Kidney (tissue), 22 donors: ENCODE measurements at places on chromosomes 3 and 15. TPM values are rescaled to one million over a fixed set of nuclear protein-coding genes. Genes with fewer than 3 reads are reported as not detected.

The ROBO2 gene
- 1.6 TPM for polyA plus RNA-seq

DNA sequence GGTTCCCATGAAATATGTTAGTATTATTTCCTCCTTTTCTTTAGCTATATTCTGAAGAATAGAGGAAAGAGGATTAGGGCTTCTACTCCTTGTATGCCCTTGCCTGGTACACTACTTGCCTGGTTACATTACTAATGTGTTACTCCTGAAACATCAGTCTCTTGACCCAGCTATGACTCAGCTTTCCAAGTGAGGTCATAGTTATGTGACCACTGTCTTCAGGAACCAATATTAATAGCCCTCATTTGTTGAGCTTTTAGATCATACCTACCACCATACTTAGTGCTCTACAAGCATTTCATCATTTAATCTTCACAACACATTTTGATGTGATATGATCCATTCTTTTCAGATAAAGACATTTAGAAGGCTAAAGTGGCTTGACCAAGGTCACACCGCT, 60.3 kb downstream of the CMSS1 start:
- DNase-seq, result no peak
- no peaks in the 10 kb centered on the region for H3K36me3 ChIP-seq
- no peak overlapping the region for H3K4me3 ChIP-seq
- no peak overlapping the region for H3K27ac ChIP-seq
- no peaks in the 10 kb centered on the region for H3K27me3 ChIP-seq

DNA sequence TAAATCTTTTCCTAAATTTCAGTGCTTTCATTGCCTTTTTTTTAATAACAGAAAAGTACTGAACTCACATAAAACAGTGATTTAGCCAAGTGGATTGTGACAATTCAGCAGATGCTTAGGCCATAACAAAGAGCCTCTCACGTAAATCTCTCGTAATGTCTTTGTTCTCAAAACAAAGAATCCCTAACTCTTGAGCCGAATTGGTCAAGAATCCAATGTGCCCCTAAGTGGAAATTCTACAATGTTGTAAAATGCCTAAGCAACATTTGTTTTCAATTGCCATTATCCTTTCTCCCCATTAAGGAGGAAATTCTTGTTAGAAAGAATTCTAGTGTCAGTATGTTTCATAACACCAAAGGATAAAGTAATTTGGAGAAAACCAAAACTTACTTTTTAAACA, 235.7 kb upstream of the THBS1 start:
- no peaks in the 10 kb centered on the region for H3K27me3 ChIP-seq
- no peaks in the 10 kb centered on the region for H3K4me1 ChIP-seq
- no peak overlapping the region for H3K27ac ChIP-seq
- DNase-seq, result no peak
- no peak overlapping the region for H3K4me3 ChIP-seq

GRCh38 chr3:77524463-77524862, 484.6 kb downstream of the ROBO2 start:
- DNase-seq, result no peak
- H3K36me3 ChIP-seq, result no peaks in the 10 kb centered on the region
- H3K4me3 ChIP-seq, result no peak overlapping the region
- H3K4me1 ChIP-seq, result no peaks in the 10 kb centered on the region
- no peaks in the 10 kb centered on the region for H3K27me3 ChIP-seq

DNA sequence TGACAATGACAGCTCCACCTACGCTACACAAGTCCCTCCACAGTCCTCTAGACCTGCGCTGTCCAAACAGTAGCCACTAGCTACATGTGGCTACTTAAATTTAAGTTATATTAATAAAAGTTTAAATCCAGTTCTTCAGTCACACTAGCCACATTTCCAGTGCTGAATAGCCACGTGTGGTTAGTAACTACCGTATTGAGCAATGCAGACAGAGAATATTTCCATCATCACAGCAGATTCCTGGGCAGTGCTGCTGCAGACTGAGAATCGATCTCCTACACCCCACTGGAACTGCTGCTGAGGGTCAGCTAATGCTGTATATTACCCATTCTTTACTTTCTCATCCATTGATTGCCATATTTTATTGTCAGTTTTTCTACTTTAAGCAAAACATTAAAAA, 40.9 kb downstream of the HDC start:
- no peaks in the 10 kb centered on the region for H3K4me1 ChIP-seq
- H3K27ac ChIP-seq, result no peak overlapping the region
- H3K4me3 ChIP-seq, result no peak overlapping the region
- peaks cover 3% of the 10 kb centered on the region for H3K36me3 ChIP-seq
